Endothelial cell (in vitro differentiated cells): ENCODE measurements at places on chromosomes 11 and 22.
A peak's percentile ranks its signal among the peaks of the same experiment; 100 is the strongest.

DNA sequence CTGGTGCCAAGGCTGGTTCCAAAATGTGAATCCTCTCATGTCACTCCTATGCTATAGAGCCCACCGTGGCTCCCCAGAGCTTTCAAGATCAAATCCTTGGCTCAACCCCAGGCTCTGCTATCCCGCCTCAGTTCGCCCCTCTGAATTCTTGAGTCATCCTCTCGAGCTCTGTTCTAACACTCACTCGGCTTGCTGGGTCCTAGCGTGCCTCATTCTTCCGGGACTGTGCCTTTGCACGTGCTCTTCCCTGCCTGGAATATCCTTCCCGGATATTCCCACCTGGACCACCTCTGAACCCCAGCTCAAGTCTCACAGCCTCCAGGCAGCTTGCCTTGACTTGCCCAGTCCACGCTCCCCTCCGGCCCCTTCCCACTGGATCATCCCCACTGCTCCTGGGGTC lies 13.0 kb downstream of the KCTD17 start:
- DNase-seq: no peak

GRCh38 chr11:11701070-11701469 lies 79.3 kb upstream of the GALNT18 start:
- DNase-seq: no peak

GRCh38 chr11:129292092-129292491 lies 83.6 kb upstream of the BARX2 start:
- no peak for DNase-seq

- DNase-seq: no peak
These were observed 166.2 kb downstream of the LDLRAD3 start for GRCh38 chr11:36109850-36110606.

DNA sequence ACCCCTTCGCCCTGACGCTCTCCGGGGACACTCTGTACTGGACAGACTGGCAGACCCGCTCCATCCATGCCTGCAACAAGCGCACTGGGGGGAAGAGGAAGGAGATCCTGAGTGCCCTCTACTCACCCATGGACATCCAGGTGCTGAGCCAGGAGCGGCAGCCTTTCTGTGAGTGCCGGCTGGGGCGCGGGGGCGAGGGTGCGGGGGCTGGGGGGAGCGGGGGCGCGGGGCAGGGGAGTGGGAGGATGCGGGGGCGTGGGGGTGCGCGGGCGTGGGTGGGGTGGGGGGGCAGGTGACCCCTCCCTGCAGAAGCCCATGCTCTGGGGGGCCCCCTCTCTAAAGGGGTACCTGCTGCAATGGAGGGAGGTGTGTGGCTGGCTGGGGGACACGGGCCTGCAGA lies 51.4 kb downstream of the LRP5 start:
- DNase-seq: no peak

- peak; percentile 89 for DNase-seq
These were observed 15.0 kb downstream of the RHOD start for GRCh38 chr11:67071420-67072284.

- no peak for DNase-seq
These were observed 98.6 kb downstream of the SEZ6L start for GRCh38 chr22:26267856-26268255.

DNA sequence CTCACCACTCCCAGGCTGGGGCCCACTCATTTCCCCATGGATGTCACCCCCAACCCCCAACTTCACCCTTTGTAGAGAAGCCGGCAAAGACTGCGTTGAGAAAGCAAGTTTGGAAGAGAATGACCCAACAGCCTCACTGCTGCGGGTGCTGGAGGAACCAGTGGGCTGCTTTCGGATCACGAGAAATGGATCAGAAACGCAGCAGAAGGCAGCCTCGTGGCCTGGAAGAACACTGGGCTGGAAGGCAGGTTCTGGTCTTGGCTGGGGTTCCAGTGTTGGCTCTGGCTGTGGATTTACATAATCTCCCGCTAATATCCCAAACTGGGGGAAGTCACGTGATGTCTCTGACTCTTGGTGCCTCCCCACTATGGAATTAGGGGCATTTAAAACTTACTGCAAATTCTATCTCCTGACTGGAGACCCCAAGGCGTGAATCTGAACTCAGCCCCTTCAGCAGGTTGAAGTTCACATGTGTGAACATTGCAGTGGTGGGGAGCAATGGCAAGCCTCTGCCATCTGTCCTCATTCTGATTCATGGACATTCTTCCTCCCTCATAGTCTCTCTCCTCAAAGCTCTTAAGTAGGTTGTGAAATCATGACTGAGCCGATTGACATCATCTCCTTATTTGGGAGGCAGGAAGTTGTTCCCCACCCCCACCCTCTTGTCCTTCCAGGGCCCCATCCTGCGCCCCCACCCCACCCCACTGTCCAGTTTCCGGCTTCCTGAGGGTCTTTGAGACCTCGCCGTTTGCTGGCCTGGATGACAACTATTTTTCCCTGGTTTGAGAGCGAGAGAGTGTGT lies 37.0 kb upstream of the TIMP3 start:
- no peak for DNase-seq

DNA sequence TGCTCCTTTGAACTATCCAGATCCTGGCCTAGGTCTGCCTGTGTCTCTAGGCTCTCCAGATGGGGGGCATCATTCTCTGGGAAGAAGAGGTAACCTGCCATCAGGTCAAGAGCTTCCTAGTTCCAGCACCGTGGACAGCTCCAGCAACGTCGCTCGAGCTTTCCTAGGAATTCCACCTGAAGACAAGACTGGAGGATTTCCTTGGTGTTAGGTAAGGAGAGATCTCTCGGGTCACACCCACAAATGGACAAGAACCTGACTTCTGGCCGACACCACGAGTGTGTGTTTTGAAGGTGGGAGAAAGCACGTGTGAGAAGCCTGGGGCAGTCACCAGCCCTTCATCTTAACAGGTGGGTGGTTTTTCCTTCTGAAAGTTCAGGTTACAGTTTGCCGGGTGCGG lies 1.2 kb downstream of the PRG3 start:
- DNase-seq: peak; percentile 53

DNA sequence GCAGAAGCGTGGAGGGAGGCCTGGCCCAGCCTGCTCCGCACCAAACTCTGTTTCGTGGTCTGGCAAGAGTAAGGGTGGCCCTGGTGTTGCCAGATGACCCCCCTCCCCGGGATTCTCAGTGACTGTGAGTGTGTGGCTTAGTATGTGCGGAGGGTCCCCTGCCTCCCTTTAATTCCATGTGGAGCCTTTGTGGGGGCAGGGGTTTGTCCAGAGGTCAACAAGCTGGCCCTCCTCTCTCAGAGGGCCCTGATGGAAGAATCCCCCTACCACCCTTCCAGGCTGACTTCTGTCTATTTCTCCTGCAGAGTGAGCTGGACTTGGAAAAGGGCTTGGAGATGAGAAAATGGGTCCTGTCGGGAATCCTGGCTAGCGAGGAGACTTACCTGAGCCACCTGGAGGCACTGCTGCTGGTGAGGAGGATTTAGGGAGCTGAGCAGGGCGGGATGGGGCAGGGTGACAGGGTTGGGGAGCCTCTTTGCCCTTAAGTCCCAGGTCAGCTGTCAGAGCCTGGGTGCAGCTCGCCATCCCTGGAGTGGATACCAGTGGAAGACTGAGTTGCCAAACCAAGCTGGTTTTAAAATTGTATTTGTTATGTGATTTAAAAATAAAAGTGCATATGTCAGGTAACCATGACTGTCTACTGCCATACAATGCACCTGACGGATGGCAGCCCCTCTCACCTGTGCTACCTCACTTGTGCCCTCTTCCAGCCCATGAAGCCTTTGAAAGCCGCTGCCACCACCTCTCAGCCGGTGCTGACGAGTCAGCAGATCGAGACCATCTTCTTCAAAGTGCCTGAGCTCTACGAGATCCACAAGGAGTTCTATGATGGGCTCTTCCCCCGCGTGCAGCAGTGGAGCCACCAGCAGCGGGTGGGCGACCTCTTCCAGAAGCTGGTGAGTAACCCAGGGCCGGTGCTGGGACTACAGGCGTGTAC lies 80.6 kb downstream of the BCR start:
- DNase-seq: no peak

GRCh38 chr22:41656556-41656955 lies 32.1 kb downstream of the SNU13 start:
- no peak for DNase-seq

GRCh38 chr22:42500161-42500835 lies 19.3 kb downstream of the RRP7A start:
- peak; percentile 45 for DNase-seq

DNA sequence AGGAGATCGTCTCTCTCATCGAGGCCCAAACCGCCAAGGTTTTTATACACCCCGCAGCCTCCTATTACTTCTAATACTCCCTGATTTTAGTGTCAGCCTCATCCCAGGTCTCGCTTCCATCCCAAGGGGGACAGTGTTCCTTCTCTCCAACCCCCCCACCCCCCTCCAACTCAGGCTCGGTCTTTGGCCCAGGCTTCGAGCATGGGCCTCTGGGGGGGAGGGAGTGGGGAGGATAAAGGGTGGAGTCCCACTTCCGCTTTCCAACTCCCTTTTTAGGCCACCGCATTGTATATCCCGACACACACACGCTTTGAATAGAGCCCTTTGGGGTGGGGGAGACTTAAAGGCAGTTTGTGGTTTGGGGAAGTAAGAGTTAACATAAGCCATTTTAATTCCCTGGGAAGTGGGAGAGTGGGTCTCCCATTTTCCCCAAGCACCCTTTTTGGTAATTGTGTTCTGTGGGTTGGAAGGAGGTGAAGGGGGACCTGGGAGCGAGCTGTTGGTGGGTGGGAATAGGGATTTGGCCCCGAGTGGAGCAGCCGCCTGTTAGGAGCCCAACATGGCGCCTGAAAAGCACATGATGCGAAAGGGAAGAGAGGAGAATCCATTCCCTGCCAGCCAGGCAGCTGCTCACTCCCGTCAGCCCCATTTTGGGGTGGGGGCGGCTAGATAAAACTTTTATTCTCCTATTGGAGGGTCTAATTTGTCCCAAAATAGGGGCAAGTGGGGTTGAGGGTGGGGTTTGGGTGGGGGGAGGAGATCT lies 844 bp downstream of the PCF11 start:
- peak; percentile 39 for DNase-seq

DNA sequence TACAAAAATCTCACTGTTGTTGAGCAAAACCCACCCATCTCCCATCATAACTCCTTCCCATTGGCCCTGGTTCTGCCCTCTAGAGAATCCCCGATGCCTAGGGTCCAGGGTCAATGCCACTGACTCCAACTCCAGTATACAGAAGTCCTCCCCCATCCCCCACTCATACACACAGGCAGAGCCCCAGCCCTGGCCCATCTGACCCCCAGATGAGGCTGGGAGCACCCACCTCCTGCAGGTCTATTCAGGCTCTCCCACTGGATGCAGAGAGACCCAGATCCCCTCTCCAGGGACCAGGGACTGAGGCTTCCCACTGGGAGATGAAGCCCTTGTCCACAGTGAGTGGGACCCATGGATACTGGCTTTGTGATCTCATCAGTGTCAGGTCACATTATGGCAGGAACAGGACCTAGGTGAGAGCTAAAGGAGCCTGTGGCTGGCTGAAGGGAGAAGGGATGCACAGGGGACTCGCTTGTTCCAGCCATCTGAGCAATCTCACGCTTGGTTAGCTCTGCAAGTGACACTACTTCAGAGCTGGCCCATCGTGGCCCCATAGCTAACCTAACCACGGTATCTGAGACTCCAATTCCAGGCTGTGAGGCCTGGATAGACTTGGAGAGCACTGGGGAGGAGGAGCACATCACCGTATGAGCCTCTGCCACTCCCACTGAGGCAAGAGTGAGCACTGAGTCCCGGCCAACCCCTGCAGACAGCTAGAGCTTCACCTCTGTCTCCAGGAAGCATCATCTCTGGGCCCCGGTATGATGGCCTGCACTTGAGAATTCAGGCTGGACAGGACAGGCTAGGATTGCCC lies 35.7 kb downstream of the TRIM29 start:
- DNase-seq: no peak

GRCh38 chr22:23925020-23925606 lies 30.9 kb downstream of the MIF start:
- no peak for DNase-seq

GRCh38 chr11:102566112-102566511 lies 35.6 kb upstream of the MMP7 start:
- DNase-seq: no peak

GRCh38 chr11:60914633-60915247 lies 782 bp downstream of the TMEM109 start:
- peak; percentile 27 for DNase-seq

DNA sequence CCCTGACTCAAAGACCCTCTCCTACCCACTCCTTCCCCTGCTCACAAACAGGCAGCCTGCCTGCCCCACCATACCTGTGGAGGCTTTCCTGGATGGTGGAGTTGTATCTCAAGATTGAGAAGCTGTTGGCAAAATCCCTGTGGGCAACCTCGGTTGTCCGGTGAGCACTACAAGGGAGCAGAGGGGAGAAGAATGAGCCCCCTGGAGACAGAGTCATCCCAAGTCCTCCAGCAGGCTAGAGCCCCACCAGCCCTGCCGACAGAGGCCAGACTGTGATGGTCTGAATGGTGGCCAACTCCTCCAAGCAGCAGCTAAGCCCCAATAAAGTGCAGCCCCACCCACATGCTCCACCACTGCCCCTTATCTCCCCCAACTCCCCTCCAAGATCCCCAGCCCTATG lies 17.5 kb downstream of the TMPRSS13 start:
- no peak for DNase-seq

DNA sequence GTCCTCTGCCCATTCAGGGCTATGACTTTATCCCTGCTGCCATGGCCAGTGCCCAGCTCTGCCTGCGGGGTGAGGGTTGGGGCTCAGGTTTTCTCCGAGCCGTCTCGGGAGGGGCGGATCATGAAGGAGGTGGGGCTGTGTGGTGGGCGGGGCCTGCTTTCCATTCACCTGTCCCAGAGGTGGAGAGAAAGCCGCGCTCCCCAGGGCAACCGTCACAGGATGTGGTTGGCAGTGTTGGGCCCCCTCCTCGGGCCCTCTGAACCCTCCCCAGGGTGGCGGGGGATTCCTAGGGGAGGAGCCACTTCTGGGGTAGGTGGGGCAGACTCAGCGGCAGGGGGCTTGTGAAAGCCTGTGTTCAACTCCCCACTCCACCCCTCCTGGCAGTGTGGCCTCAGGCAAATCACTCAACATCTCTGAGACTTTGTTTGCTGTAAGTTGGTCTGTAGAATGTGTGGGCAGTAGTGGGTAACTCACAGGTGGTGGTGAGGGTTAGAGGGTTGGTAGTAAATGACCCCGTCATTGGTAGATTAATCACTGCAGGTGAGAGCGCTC lies 50.3 kb downstream of the CD6 start:
- no peak for DNase-seq

DNA sequence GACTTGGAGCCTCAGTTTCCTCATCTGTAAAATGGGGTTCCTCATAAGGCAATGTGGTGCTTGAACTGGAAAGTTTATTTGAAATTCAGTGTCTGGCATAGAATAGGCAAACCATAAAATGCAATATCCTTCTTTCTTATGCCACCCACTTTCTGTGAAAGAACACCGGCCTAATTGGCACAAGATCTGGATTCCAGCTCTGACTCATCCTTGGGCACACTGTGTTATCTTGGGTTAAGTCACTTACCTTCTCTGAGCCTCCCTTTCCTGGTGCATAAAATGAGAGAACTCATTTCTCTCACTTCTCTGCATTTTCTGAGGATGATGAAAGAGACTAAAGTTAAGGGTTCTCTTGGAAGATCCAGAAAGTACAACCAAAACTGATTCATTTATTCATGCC lies 5.1 kb downstream of the INSC start:
- DNase-seq: no peak

DNA sequence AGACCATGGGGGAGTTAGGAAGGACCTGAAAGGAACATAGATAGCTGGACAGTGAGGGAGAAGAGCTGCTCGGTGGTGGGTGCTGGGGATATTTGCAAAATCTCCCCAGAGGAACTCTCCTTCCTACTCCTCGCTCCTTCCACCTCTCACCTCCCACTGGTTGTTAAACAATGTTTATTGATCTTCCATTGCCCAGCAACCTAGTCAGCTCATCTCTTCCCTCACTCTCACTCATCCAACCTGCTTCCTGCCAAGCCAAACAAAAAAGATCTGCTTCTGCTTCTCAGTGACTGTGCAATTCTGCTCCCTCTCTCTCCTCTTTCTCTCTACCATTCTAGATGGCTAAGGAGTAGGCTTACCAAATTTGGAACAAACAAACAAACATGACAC lies 115.0 kb downstream of the SLC1A2 start:
- no peak for DNase-seq
